ENCODE measurements at places on chromosomes 11 and 22.
A peak's percentile ranks its signal among the peaks of the same experiment; 100 is the strongest.

DNA sequence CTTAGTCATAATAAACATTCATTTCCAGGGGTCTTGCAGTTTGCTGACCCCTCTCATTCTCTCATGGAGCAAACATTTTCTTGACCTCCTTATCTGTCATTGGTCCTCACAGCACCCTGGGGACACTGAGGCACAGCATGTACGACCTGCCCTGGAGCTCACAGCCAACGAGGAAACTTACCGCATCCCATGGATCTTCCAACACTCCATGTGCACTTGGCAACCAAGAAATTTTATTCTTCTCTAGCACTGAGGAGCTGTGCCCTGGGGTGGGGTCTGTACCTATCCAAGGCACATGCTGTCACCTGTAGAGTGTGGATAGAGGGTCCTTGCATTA, 69.4 kb upstream of the IGLL5 start:
- DNase-seq: no peak

DNA sequence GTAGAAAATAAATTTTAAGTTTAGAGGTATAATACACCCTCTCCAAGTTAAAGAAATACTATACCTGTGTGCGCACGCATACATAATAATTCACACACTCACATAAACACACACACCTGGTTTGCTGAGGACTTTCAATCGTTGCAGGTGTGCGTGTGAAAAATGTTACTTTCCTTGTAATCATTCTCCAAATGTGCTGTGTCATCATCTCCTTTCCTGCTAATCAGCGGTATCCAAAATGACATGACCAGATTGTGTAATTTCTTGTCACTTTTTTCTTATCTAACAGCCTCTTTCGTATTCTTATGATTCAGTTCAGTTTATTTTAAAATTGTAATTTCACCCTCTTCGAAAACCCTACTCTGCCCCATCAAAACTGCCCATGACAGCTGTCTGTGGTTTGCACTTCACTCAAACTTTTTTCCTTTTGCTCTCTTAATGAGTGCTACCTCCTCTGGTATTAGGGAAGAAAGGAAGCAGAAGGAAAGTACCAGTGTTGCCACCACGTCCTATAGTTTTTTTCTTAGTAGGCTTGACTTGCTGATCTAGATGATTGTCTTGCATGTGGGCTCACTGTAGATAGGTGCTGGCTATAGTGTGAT, 651.2 kb downstream of the CNTN5 start:
- DNase-seq: no peak

- DNase-seq: peak; percentile 28
These were observed 39.6 kb downstream of the GRAMD4 start for GRCh38 chr22:46659791-46660186.

- DNase-seq: no peak
These were observed 62.3 kb upstream of the SCUBE2 start for GRCh38 chr11:9153651-9154050.

DNA sequence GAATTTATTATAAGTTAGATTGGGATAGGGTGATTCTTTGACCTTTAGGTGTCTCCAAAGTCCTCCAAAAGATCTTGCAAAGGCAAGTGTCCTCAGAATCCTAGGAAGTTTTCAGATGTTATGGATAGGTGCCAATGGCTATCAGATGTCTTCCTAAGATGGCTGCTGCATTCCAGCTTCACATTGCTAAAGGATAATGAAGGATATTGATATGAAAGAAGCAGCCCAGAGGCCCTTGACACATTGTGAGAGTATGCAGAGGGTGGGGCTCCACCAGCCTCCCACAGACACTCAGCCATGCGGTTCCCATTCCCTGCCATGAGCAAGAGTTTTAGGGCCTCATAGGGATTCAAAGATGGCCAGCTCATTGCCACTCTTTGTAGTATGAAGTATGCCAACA, 22.3 kb upstream of the GLYATL2 start:
- DNase-seq: no peak

DNA sequence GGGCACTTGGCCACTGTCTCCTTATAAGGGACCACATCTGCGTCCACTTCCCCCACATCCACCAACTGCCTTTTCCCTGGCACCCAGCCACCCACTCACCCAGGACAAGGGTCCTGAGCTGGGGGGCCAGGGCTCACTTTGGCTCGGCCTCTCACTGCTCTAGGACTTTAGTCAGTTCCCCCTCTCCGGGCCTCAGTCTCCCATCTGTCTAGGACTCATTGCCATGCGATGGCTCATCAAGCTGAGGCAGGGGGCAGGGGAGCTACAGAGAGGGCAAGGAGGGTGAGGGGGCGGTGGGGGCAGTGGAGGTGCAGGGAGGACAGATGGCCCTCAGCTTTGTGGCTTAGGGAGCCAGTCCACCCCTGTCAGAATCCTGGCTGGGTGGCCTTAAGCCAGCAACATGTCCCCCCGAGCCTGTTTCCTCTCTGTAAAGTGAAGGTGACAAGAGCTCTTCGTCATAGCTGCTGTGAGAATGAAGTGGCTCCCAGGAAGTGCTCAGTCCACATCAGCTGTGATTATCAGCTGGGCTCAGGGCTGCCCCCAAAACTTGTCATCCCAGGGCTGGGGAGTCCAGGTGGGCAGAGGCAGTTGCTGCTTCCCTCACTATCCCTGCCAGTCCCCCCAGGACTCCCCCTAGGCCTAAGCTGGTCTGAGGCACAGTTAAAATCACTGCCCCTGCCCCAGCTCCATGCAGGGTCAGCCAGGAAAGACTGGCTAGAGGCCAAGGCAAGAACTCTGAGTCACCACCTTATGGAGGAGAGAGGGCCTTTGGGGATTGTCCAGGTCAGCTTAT, 14.9 kb downstream of the RAC2 start:
- no peak for DNase-seq

DNA sequence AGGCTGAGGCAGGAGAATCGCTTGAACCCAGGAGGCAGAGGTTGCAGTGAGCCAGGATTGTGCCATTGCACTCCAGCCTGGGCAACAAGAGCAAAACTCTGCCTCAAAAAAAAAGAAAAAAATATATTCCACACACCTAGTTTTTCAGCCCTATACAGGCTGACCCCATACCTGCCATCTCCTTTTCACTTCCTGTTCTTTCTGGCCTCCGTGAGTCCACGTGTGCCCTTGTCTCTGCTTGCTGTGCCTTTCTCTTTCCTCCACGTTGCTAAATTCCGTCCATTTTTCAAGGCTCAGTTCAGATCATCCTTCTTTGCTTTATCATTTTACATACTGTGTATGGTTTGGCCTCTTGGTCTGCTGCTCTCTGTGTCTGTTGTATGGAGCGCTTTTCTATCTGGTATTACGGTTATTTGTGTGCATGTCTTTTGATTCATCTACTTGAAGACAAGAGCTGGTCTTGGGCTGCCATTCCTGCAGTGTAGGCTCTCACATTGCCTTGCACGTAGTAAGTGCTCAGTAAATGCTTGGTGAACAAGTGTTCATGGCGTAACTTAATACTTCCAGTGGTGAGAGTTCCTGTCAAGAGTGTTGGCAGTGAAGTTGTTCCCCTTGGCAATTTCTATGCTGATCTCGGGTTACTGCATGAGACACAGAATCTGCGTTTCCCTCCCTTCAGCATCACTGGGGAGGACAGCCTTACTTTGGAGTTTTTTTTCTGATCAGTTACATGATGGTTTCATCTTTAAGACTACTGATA, 57.5 kb downstream of the PTPRJ start:
- DNase-seq: peak; percentile 79

GRCh38 chr22:20243537-20244249, 24.4 kb downstream of the RTN4R start:
- peak; percentile 94 for DNase-seq

Measured in NCI-H2171 treated with DMSO at 0.1 percent for 48 hours (cell line).